Vagina (tissue), 2 donors: ENCODE measurements at places on chromosomes 4 and X.

- H3K27ac ChIP-seq = no peak overlapping the region
- no peak overlapping the region for H3K4me3 ChIP-seq
- no peaks in the 10 kb centered on the region for H3K27me3 ChIP-seq
- H3K4me1 ChIP-seq = no peaks in the 10 kb centered on the region
- H3K36me3 ChIP-seq = peaks cover 29% of the 10 kb centered on the region
These were observed 16.6 kb downstream of the RBBP7 start for GRCh38 chrX:16853537-16853936.

DNA sequence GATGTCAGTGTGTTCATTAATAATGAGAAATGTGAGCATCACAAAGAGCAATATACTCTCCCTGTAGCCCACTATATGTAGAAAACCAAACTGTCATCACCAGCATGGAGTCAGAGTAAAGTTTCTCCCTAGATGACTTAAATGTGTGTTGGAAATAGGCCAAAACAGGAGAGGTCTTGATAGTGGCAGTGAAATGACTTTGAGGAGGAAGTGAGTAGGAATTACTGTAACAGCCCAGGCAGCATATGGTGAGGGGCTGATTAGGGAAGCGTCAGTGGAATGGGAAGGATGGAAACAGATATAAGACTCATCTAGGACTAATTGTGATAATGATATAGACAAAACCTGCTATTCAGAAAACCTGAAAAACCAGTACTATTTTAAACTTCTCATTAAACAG is 83.9 kb downstream of the ATXN3L start:
- H3K36me3 ChIP-seq = no peaks in the 10 kb centered on the region
- H3K4me1 ChIP-seq = no peaks in the 10 kb centered on the region
- no peak for DNase-seq
- no peaks in the 10 kb centered on the region for H3K27me3 ChIP-seq
- H3K4me3 ChIP-seq = no peak overlapping the region

DNA sequence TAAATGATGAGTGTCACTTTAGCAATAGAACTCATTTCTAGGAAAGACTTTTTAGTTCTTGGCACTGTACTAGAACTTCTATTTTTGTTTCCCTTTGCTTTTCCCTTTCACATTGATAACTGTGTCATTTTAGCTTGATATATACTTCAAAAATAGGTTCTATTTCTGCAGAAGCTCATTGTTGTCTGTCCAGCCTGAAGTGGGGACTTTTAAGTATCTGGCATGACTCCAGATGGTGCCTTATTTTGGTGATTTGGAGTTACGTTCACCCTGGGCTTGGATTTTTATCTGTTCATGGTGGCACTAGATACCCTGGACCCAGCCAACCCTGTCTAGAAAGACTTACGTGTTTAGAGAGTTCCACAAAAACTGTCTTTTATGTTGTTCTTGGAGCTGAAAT is 3.4 kb downstream of the ABHD18 start:
- no peaks in the 10 kb centered on the region for H3K27me3 ChIP-seq
- H3K4me3 ChIP-seq = no peak overlapping the region
- H3K4me1 ChIP-seq = peaks cover 9% of the 10 kb centered on the region
- H3K36me3 ChIP-seq = no peaks in the 10 kb centered on the region
- no peak overlapping the region for H3K27ac ChIP-seq

- H3K4me3 ChIP-seq = no peak overlapping the region
- no peak for DNase-seq
- no peaks in the 10 kb centered on the region for H3K4me1 ChIP-seq
- no peaks in the 10 kb centered on the region for H3K27me3 ChIP-seq
These were observed 147.3 kb downstream of the VEGFC start for GRCh38 chr4:176645246-176645960.

DNA sequence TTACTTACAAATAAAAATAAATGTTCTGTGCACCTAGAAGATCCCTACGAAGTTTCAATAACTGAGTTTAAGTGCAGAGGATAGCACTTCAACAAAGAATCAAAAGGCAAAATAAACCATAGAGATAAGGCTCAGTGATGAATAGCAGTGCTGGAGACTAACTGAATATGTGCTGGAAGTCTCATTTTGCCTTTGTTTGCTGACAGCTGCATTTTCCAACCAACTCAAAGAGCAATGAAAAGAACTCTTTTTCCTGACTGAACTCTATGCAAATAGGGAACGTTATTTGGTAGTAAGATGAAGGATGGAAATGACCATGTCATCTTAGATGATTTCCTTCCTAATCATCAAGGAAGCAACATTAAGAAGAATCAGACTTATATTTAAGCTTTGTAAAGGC is 32.7 kb upstream of the ADH7 start:
- H3K27me3 ChIP-seq = no peaks in the 10 kb centered on the region
- H3K4me3 ChIP-seq = no peak overlapping the region
- H3K27ac ChIP-seq = no peak overlapping the region
- no peaks in the 10 kb centered on the region for H3K36me3 ChIP-seq

GRCh38 chr4:82782626-82783345 is 15.8 kb downstream of the SCD5 start:
- peak; percentile 56 for DNase-seq
- H3K4me1 ChIP-seq = peaks cover 40% of the 10 kb centered on the region
- H3K36me3 ChIP-seq = no peaks in the 10 kb centered on the region
- no peak overlapping the region for H3K4me3 ChIP-seq
- H3K27ac ChIP-seq = no peak overlapping the region
- H3K27me3 ChIP-seq = no peaks in the 10 kb centered on the region

DNA sequence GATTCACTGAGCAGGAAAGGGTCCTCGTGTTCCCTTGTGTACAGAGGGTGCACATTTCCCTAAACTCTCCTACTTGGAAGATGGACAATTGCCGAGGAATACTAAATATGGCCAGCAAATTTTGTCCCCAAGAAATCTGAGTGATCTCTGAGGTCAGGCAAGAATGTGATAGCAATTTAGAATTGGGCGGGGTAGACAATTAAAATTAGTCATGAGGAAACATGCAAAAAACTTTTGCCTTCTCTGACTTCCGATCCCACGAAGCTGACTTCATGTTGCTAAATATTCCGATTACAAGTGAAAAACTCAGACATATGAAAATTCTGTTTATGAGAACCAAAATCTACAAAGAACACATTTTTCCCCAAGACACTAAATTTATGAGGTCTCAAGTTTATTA is 453.9 kb upstream of the ZFP42 start:
- no peak for DNase-seq
- H3K27ac ChIP-seq = no peak overlapping the region
- no peaks in the 10 kb centered on the region for H3K4me1 ChIP-seq
- H3K4me3 ChIP-seq = no peak overlapping the region
- H3K27me3 ChIP-seq = no peaks in the 10 kb centered on the region

DNA sequence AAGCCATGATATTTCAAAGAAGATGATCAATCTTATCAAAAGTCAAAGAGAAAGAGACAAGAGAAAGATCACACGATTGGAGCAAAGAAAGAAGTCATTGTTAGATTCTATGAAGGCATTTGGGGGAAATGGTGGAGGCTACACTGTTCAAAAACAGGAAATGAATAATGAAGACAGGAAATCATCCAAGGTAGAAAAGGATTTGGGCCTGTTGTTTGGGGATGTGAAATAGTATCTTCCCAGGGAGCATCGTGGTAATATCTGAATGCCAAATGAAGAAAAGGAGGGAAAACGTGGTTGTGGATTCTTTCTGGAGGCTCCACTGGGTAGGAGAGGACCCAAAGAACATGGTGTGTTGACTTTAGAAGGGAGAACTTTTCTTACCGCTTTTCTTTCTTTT is 482.4 kb downstream of the NLGN4X start:
- H3K36me3 ChIP-seq = no peaks in the 10 kb centered on the region
- no peaks in the 10 kb centered on the region for H3K4me1 ChIP-seq
- no peak overlapping the region for H3K4me3 ChIP-seq
- H3K27me3 ChIP-seq = no peaks in the 10 kb centered on the region
- H3K27ac ChIP-seq = no peak overlapping the region

DNA sequence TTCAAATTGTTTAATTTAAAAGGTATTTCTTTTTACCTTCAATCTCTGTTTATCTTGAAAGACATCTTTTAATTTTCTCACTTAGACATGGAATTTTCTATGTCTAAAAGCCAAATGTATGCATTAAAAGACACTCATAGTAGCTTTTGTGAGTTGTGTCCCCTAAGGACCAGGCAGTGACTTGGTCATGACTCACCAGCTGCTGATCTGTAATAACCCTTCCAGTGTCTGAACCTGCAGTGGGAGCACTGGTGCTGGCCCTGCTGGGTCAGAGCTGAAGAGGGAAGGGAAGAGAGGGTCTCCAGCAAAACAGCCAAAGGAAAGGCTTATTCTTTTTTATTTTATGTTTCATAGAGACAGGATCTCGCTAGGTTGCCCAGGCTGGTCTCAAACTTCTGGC is 31.1 kb upstream of the SH3D19 start:
- H3K36me3 ChIP-seq = no peaks in the 10 kb centered on the region
- H3K27me3 ChIP-seq = no peaks in the 10 kb centered on the region

DNA sequence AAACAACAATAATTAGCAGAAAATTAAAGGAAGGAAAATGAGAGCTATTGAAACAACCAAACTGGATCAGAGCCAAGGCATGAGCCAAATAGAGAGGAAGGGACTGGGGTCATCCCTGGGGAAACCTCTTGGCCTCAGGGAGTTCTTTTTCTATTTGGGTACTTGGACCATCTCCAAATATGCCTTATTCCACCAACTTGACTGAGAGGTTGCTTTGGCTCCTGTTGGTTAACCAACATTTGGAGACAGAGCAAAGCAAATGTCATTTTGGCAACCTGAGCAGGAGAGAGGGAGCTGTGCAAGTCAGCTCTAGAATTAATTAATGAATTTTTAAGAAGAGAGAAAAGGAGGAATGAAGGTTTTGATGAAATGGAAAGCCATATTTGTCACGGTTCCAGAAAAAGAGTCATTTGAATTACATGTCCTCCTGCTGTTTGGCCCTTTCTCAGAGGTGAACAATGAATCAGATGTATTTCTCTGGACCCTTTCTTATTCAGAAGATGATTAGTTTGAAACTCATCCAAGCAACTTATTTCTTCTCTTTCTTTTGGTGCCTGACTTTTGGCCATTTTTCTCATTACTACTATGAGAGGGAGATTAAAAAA is 119.1 kb downstream of the CNKSR2 start:
- no peaks in the 10 kb centered on the region for H3K36me3 ChIP-seq
- no peaks in the 10 kb centered on the region for H3K27me3 ChIP-seq
- no peak overlapping the region for H3K27ac ChIP-seq
- H3K4me1 ChIP-seq = no peaks in the 10 kb centered on the region

DNA sequence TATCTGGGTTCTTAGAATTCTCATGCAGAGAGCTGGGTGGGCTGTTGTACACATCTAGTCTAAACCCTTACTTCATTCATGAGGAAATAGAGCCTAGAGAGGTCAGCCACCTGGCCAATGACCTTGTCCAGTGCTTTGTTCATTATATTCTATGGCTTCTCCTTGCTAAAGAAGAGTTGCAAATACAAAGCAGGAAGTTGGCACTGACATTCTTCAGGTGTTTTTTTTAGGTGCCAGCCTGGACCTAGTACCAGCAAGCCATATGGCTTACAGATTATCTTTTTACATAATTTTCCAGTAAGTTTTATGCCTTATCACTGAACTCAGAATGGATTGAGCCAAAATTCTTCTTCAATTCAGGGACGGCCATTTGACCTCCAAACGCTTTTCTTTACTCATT is 54.7 kb upstream of the PGM2 start:
- no peaks in the 10 kb centered on the region for H3K4me1 ChIP-seq
- H3K27me3 ChIP-seq = no peaks in the 10 kb centered on the region
- DNase-seq = no peak
- no peak overlapping the region for H3K27ac ChIP-seq
- no peaks in the 10 kb centered on the region for H3K36me3 ChIP-seq

- DNase-seq = no peak
- no peaks in the 10 kb centered on the region for H3K4me1 ChIP-seq
- no peaks in the 10 kb centered on the region for H3K36me3 ChIP-seq
- no peak overlapping the region for H3K4me3 ChIP-seq
- no peaks in the 10 kb centered on the region for H3K27me3 ChIP-seq
- no peak overlapping the region for H3K27ac ChIP-seq
These were observed 108.7 kb downstream of the IQCM start for GRCh38 chr4:149706942-149707341.

DNA sequence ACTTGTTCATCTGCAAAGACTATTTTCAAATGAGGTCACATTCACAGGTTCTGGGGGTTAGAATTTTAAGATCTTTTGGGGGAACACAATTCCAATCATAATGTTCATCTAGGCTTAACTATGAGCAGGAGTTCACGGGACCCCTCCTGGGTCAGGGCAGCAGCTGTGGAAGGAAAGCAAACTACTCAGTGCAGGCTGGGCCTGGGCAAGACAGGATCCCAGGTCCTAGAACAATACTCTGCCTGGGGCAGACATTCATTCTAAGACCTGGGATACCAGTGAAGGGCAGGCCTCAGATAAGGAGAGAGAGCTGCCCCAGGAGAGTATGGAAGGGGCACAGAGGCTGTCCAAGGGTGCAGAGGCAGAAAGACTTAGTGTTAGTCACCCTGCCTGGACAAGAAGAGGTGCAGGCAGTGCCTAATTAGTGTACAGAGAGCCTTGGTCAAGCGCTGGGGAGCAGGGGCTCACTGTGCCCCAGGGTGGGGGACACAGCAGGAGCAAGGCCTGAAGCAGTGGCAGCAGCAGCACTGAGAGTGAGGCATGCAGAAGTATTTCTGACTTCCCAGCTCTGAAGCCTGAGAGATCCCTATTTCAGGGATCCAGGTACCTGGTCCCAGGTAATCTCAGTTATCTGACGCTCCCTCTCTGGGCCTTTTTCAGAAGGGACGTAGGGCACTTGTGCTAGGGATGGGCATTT is 123.0 kb upstream of the MAMLD1 start:
- peak; percentile 64 for DNase-seq
- no peaks in the 10 kb centered on the region for H3K27me3 ChIP-seq

DNA sequence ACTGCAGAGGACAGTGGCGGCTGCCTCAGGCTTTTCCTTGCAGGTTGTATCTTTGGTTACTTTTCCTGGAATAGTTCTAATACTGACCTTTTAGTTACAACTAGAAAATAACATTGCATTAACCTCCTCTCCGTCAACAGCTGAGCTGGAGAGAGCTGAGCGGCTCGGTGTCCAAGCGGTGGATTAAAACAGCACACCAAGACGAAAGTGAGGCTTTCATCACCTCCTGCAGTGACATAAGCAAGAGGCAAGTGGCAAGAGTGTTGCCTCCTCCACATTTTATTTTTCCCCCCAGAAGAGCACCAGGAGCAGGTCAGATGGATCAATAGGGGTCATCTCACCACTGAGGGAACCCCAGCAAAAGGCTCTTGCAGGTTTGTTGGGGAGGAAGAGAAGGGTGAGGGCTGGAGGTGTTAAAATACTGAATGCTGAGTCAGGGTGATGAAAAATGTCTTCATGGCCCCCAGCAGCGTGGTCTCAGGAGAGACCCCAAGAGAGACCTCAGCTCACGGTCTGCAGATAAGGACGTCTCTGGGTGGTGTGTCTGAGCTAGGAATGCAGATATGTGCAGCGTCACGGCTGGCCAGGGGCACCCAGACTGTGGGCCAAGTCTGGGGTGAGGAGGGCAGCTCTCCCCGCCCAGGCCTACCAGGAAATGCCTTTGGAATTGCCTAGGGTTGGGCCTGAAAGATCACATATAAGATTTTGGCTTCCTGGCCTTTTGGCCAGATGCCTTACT is 50.3 kb downstream of the CASP3 start:
- H3K27ac ChIP-seq = no peak overlapping the region
- H3K36me3 ChIP-seq = no peaks in the 10 kb centered on the region
- H3K4me1 ChIP-seq = no peaks in the 10 kb centered on the region
- H3K4me3 ChIP-seq = no peak overlapping the region

- H3K27ac ChIP-seq = no peak overlapping the region
- no peaks in the 10 kb centered on the region for H3K4me1 ChIP-seq
- H3K27me3 ChIP-seq = no peaks in the 10 kb centered on the region
- no peak overlapping the region for H3K4me3 ChIP-seq
These were observed 81.5 kb downstream of the HUWE1 start for GRCh38 chrX:53605004-53605403.
